ENCODE measurements at places on chromosomes 16 and 17. TPM values are rescaled to one million over a fixed set of nuclear protein-coding genes. Genes with fewer than 3 reads are reported as not detected.

DNA sequence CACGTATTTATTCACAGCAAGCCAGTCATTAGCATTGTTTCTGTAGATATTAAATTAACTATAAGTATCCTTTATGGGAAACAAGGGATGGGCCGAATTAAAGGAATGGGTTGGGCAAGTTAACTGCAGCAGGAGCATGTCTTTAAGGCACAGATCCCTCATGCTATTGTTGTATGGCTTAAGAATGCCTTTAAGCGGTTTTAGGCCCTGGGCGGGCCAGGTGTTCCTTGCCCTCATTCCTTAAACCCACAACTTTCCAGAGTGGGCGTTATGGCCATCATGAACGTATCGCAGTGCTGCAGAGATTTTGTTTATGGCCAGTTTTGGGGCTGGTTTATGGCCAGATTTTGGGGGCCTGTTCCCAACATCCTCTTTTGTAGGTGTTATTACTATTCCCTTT, 9.1 kb downstream of the PHKB start:
- no peaks in the 10 kb centered on the region for H3K4me1 ChIP-seq
- no peak for DNase-seq
- H3K27me3 ChIP-seq, result no peaks in the 10 kb centered on the region
- no peak overlapping the region for H3K4me3 ChIP-seq
- H3K27ac ChIP-seq, result no peak overlapping the region

- peak overlapping the region; percentile 86 for H3K4me3 ChIP-seq
- no peaks in the 10 kb centered on the region for H3K36me3 ChIP-seq
- H3K4me1 ChIP-seq, result peaks cover 84% of the 10 kb centered on the region
These were observed 13.0 kb downstream of the RARA start for GRCh38 chr17:40321961-40322357.

DNA sequence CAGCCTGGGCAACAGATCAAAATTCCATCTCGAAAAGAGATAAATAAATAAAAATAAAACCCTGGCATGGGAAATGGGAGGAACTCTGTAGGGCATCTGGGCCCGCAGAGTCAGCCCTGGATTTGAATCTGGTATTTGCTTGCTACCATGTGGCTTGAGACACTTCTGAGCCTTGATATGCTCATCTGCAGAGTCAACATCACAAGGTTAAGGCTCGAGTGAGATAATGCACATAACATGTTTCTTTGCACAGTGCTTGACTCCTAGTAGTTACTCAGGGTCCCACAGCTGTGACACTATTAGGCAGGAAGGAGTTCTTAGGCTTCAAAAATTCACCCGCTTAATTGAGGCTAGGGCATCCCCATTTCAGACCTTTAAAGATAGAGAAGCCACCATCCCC, 21.3 kb downstream of the CDK5RAP3 start:
- DNase-seq, result peak; percentile 72
- H3K27me3 ChIP-seq, result peaks cover 4% of the 10 kb centered on the region
- H3K27ac ChIP-seq, result no peak overlapping the region
- no peak overlapping the region for H3K4me3 ChIP-seq
- peaks cover 3% of the 10 kb centered on the region for H3K4me1 ChIP-seq

- no peak overlapping the region for H3K27ac ChIP-seq
- H3K27me3 ChIP-seq, result no peaks in the 10 kb centered on the region
- H3K4me3 ChIP-seq, result no peak overlapping the region
- no peaks in the 10 kb centered on the region for H3K4me1 ChIP-seq
- DNase-seq, result no peak
These were observed 17.2 kb downstream of the IQCK start for GRCh38 chr16:19735074-19735867.

GRCh38 chr16:73265124-73265837, 217.4 kb upstream of the ZFHX3 start:
- no peak for DNase-seq
- no peaks in the 10 kb centered on the region for H3K27me3 ChIP-seq
- no peak overlapping the region for H3K4me3 ChIP-seq
- H3K27ac ChIP-seq, result no peak overlapping the region
- H3K4me1 ChIP-seq, result no peaks in the 10 kb centered on the region

- H3K4me1 ChIP-seq, result peaks cover 75% of the 10 kb centered on the region
- H3K27ac ChIP-seq, result peak overlapping the region; percentile 99
- peaks cover 25% of the 10 kb centered on the region for H3K36me3 ChIP-seq
- H3K27me3 ChIP-seq, result no peaks in the 10 kb centered on the region
- DNase-seq, result no peak
These were observed 4.2 kb downstream of the BCAR1 start for GRCh38 chr16:75247249-75247648.

DNA sequence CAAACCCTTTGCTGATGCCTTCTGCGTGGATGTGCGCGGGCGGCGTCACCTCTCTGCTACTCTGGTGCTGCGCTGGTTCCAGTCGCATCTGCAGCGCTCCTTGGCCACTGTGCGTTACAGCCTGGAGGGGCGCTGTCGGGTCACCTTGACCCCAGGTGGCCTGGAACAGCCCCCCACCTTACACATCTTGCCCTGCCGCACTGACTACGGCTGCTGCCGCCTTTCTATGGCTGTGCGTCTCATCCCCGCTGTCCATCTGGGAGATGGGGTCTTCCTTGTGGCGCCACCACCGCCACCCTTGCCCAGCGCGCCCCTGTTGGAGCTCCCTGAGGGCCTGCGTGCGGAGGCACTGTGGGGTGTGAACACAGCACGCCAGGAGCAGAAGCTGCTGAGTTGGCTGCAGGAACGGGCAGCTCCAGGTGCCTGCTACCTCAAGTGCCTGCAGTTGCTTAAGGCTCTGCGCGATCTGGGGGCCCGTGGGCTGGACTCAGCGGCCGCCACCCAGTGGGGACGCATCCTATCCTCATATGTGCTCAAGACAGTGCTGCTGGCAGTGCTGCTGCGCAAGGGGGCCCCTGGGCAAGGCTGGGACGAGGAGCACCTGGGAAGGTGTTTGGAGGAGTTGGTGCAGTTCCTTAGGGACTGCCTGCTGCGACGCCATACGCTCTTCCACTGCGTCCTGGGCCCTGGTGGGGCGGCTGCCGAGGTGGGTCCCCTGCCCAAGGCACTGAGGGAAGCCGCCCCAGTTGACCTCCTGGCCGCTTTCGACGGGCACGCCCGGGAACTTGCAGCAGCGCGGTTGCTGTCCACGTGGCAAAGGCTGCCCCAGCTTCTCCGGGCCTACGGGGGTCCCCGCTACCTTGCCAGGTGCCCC, 1.6 kb downstream of the ITPRIPL2 start:
- H3K4me1 ChIP-seq, result peaks cover 47% of the 10 kb centered on the region
- no peaks in the 10 kb centered on the region for H3K27me3 ChIP-seq
- no peak for DNase-seq

GRCh38 chr17:79495665-79496064, 115.2 kb downstream of the RBFOX3 start:
- H3K4me3 ChIP-seq, result no peak overlapping the region
- DNase-seq, result no peak
- H3K27ac ChIP-seq, result no peak overlapping the region
- no peaks in the 10 kb centered on the region for H3K27me3 ChIP-seq

GRCh38 chr17:30112794-30113193, 3.8 kb upstream of the NSRP1 start:
- no peaks in the 10 kb centered on the region for H3K36me3 ChIP-seq
- no peaks in the 10 kb centered on the region for H3K4me1 ChIP-seq
- H3K4me3 ChIP-seq, result no peak overlapping the region
- DNase-seq, result no peak

- no peak overlapping the region for H3K27ac ChIP-seq
- peak overlapping the region; percentile 67 for H3K4me3 ChIP-seq
- DNase-seq, result no peak
- H3K27me3 ChIP-seq, result no peaks in the 10 kb centered on the region
These were observed 28.9 kb downstream of the ZNF778 start for GRCh38 chr16:89246383-89246902.

C16orf96 gene
- total RNA-seq, result not detected

ARL4D gene
- total RNA-seq, result 12.1 TPM

CACNG1 gene
- not detected for total RNA-seq

SLC16A6 gene
- total RNA-seq, result 1.4 TPM

CDRT15L2 gene
- total RNA-seq, result not detected

KCNG4 gene
- total RNA-seq, result not detected

HOXB7 gene
- total RNA-seq, result not detected

XAF1 gene
- total RNA-seq, result 36.2 TPM

TBC1D3 gene
- total RNA-seq, result not detected
